ENCODE measurements at places on chromosomes 11 and 22.
A peak's percentile ranks its signal among the peaks of the same experiment; 100 is the strongest.

GRCh38 chr22:50686794-50687193 is 14.2 kb downstream of the SHANK3 start:
- peak; percentile 1 for DNase-seq

- DNase-seq, result no peak
These were observed 291.4 kb downstream of the TMEM135 start for GRCh38 chr11:87329172-87329571.

DNA sequence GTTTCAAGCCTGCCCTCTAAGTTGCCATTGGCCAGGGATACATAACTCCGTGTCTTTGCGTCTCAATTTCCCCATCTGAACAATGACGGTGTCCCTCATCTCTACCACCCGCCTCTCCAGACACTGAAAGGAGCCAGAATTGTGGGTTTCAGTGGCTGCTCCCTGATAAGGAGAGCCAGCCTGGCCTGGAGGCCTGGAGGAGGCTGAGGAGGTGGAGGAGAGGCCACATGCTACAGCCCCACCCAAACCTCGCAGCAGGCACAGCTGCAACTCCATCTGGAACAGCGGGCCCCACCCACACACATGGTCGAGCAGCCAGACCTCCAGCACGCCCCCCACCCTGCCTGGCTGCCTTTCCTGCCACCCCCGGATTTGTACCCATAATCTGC is 34.4 kb upstream of the CD82 start:
- peak; percentile 5 for DNase-seq

- DNase-seq, result no peak
These were observed 197.7 kb upstream of the CTSC start for GRCh38 chr11:88535266-88535665.

GRCh38 chr22:23908587-23909205 is 14.5 kb downstream of the MIF start:
- DNase-seq, result no peak

DNA sequence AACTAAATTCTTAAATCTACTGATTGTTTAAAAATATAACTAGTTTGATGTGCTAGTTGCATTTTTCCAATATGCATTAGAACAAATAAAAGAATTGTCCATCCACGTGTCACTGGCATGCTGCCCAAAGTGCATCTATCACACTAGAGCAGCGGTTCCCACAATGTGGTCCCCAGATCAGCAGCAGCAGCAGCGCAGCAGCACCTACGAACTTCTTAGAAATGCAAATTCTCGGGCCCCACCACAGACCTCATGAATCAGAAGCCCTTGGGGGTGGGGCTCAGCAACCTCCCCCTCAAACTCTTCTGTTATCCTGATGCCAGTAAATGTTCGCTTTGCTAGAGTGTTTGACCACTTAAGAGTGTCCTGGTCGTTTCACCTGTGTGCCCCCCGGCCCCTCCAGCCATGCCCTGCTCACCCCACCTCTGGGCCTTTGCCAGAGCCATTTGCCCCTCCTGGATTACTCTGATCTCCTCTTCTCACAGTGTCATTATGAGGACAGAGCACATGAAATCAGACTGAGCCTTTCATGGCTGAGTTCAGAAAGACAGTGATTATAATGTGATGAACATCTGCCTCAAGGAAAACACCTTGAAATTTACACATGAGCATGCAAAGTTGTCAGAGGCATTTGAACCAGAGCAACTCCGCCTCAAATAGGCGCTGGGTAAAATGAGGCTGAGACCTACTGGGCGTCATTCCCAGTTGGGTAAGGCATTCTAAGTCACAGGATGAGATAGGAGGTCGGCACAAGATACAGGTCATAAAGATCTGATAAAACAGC is 12.6 kb upstream of the VSIG10L2 start:
- DNase-seq, result no peak

- DNase-seq, result no peak
These were observed 11.0 kb upstream of the CWF19L2 start for GRCh38 chr11:107468596-107468995.

DNA sequence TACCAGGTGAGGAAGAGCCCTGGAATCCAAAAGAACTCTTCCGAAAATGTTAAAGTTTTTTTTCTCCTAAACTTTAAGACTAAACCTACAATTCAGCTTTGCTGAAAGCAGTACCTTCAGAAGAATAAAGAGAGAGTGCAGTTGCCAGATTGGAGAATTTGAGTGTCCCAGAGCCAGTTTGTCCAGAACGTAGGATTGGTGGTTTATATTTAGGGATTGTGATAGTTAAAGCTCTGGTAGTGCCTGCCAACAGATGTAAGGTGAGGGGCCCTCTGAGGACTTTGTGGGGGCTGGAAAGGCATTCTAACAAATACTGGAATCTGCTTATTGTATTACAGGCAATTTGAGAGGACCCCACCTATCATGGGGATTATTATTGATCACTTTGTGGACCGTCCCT is 39.8 kb downstream of the ATG13 start:
- DNase-seq, result no peak

DNA sequence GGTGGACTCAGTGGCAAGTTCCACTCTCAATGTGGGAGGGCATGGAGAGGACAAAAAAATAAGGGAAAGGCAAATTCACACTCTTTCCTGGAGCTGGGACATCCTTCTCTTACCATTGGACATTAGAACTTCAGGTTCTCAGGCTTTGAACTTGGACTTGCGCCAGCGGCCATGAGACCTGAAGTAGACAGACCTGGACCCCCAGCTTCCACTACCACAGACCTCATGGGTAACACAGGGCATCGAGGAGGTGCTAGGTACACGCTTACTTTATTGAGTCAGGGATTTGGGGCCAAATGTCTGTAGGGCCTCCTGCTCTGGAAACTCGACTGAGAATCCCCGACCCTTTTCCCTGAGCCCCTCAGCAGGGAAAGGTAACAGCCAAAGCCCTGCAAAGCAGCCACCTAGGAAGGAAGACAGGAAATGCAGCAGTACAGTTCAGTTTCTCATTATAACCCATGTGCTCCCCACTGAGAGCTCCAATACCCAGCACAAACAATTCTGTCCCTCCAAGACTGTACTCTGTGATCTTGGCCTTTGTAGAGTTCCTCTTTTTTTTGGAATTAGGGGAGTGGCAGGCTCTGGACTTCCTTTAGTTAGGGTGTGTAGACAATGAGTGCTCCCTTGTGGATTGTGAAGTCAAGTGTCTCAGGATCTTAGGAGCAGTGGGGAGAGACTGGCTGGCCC is 5.7 kb downstream of the CHRNA10 start:
- DNase-seq, result no peak

DNA sequence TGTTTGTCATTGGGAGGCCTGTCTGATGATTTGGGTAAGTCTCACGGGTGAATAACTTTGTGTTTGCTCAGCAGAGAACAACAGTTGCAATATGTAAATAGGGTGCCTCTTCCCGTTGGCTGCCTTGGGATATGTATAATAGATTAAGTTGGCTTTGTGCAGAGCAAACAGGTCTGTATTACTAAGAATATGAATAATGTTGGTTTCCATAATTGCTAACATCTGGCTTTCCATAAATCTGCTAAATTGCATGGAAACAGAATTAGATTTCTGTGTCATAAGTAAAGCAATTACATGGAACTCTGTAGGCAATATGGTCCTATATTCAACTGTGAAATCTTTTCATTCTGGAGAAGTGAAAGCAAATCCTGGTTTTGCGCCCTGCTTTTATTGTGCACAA is 636.0 kb upstream of the ANO5 start:
- no peak for DNase-seq

GRCh38 chr11:124934862-124935547 is 842 bp downstream of the HEPACAM start:
- DNase-seq, result no peak

GRCh38 chr11:133198438-133198837 is 333.9 kb downstream of the OPCML start:
- no peak for DNase-seq

GRCh38 chr22:20639343-20639742 is 131.9 kb downstream of the MED15 start:
- no peak for DNase-seq

DNA sequence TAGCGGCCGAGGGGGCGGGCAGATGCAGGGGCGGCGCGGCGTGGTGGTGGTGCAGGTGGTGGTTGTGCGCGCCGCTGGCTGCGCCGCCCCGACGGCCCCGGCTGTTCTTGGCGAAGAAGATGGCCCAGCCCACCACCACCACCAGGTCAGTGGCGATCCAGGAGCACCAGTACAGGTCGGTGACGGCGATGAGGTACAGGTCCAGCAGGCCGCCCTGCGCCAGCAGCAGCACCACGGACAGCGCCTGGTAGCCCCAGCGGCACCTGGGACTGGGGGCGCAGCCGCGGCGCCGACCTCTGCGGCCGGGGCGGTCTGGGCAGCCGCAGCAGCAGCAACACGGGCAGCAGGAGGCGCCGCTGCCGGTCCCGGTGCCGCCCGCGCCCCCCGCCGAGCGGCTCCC is 879 bp downstream of the TMEM121B start:
- DNase-seq, result peak; percentile 91

DNA sequence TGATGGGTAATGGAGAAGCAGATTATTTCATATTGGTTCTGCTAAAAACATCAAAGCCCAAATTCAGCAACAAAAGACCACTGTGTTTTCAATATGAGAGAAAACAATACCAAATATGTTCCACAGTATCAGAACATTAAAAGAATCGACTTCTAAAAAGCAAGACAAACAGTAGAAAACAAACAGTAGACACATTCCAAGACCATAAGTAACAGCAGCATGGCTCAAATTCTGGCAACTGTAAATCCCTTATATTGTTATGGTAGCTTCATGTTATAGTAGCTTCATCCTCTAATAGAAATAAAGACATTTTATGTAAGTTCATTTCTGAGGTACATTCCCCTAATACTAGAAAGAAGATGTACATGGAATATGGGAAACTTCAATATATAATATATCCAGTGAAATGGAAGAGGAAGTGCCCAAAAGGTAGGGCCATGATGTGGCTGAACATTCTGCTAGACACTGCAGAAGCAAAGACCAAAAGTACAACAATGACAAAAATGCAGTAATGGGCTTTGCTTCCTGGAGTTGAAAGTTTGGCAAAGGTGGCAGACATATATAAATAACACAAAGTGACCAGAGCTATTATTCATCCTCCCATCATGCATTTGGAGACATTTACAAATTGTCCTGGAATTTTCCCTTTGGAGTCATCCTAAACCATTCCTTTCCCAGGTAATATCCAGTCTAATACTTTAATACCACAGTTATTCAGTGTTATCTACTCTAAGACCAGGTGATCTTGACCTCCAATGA is 299.9 kb downstream of the DCDC1 start:
- DNase-seq, result no peak

DNA sequence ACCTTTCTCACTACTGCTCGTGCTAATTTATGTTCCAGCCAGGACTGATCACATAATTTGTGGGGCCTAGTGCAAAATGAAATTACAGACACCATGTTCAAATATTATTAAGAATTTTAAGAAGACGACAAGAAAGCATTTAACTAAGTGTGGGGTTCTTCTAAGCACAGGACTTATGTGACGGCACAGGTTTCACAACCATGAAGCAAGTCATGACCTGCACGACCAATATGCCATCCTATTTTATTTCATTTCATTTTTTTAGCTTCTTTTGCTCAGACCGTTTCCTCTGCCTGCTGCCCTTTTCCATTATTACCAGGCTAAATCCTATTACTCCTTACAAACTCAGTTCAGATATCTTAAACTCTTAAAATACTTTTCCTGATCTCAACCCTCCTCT is 462.5 kb downstream of the AASDHPPT start:
- no peak for DNase-seq

- no peak for DNase-seq
These were observed 202.1 kb upstream of the B3GAT1 start for GRCh38 chr11:134614141-134614540.

Measured in iPS-NIHi11 (cell line).